Upper lobe of left lung (tissue), 6 donors: ENCODE measurements at places on chromosomes 12 and 14. TPM values are rescaled to one million over a fixed set of nuclear protein-coding genes. Genes with fewer than 3 reads are reported as not detected.
A peak's percentile ranks its signal among the peaks of the same experiment; 100 is the strongest.

The TAMALIN gene
- 170 TPM for total RNA-seq

The ART4 gene
- 2.0 TPM for total RNA-seq

- H3K27ac ChIP-seq: no peak overlapping the region
- no peak for DNase-seq
- H3K27me3 ChIP-seq: no peaks in the 10 kb centered on the region
- no peak overlapping the region for H3K4me3 ChIP-seq
- H3K4me1 ChIP-seq: no peaks in the 10 kb centered on the region
- no peaks in the 10 kb centered on the region for H3K36me3 ChIP-seq
Measured at GRCh38 chr12:111529424-111530368, 69.4 kb downstream of the ATXN2 start.

DNA sequence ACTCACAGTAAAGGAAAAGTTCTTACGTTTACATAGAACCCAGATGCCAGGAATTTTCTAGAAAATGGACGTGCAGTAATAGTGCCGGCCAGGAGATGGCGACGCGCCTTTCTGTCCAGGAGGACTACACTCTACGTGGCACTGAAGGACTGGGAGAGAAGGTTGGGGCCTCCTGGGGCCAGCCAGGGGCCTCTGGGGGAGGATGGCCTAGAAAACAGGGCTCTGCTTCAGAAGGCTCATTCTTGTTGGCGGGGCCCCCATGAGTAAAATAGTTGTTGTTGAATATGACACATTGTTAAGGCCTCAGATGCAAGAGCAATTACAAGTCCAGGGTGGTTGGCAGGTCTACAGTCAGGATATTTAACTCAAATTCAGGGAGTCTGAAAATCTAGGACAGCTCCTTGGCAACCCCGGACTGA, 120.1 kb upstream of the MAX start:
- peaks cover 23% of the 10 kb centered on the region for H3K4me1 ChIP-seq
- H3K36me3 ChIP-seq: no peaks in the 10 kb centered on the region
- DNase-seq: no peak
- H3K27ac ChIP-seq: no peak overlapping the region
- no peak overlapping the region for H3K4me3 ChIP-seq
- H3K27me3 ChIP-seq: no peaks in the 10 kb centered on the region

DNA sequence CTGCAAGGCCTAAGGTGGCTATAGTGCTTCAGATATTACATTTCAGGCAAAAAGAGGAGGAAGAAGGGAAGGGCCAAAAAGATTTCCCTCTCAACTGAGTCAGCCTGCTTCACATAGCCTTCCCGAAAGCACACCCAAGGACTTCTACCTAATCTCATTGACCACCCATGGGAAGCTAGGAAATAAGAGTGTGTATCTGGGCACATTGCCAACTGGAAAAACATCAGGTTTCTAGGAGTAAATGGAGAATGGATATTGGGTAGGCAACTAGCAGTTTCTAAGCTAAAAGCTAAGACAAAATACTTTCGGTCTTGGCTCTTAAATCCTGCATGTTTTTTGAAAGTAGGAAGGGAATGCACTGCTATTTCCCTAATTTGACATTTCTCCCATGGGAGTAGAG, 221.7 kb upstream of the GRIP1 start:
- H3K36me3 ChIP-seq: no peaks in the 10 kb centered on the region
- H3K27me3 ChIP-seq: no peaks in the 10 kb centered on the region
- H3K4me3 ChIP-seq: no peak overlapping the region
- no peak overlapping the region for H3K27ac ChIP-seq
- no peak for DNase-seq

DNA sequence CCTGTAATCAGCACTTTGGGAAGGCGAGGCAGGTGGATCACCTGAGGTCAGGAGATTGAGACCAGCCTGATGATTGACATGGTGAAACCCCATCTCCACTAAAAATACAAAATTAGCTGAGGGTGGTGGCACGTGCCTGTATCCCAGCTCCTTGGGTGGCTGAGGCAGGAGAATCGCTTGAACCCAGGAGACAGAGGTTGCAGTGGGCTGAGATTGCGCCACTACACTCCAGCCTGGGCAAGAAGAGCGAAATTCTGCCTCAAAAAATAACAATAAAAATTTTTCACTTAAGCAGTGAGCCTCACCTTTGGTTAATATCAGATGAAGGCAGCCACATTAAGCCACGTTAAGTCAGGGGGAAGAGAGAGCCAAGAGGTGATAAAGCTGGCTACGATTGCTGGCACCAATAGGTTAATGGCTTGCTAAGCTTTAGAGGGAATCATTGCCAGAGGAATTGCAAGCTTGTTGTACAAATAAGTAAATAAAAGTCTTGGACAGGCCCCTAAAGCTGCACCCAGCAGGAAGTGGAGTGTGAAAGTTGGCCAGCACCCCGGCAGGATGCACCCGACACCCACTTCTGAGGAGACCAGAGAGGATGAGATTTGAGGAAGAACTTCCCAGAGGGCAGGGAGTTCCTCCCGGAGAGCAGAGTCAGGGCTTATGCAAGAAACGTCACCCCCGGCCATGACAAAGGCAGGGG, 41.3 kb upstream of the TESC start:
- H3K36me3 ChIP-seq: no peaks in the 10 kb centered on the region
- DNase-seq: peak; percentile 60
- H3K27ac ChIP-seq: peak overlapping the region; percentile 66
- H3K4me1 ChIP-seq: peaks cover 15% of the 10 kb centered on the region
- no peaks in the 10 kb centered on the region for H3K27me3 ChIP-seq

- H3K27ac ChIP-seq: no peak overlapping the region
- no peak overlapping the region for H3K4me3 ChIP-seq
Measured at GRCh38 chr12:117699118-117699517, 269.7 kb downstream of the KSR2 start.
